Heart right ventricle (tissue), 16 donors: ENCODE measurements at places on chromosomes 11 and 22. TPM values are rescaled to one million over a fixed set of nuclear protein-coding genes. Genes with fewer than 3 reads are reported as not detected.

DNA sequence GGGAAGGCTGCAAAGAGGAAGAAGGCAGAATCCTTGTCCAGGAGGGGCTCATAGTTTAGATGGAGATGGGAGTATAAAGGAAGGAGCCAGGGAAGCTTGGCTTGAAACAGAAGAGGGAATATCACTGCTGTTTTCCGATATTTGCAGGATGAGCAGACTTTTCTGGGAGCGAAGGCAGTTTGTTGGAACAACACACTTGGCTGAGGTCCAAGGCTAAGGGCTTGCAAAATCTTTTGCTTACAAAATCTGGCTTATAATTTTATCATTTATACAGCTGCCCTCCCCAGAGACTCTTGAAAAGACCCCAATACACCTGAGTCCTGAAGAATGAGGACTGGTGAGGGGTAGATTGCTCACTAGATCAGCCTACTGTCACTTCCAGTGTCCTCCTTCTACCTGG is 174.8 kb downstream of the NELL1 start:
- H3K4me1 ChIP-seq = no peaks in the 10 kb centered on the region
- H3K4me3 ChIP-seq = no peak overlapping the region
- H3K27ac ChIP-seq = no peak overlapping the region

Gene UBQLNL
- not detected for total RNA-seq

Gene OR51B4
- not detected for total RNA-seq

- H3K36me3 ChIP-seq = no peaks in the 10 kb centered on the region
- no peak overlapping the region for H3K4me3 ChIP-seq
- DNase-seq = no peak
- H3K27ac ChIP-seq = no peak overlapping the region
Observed at GRCh38 chr22:38240734-38241252, 32.0 kb downstream of the TMEM184B start.

DNA sequence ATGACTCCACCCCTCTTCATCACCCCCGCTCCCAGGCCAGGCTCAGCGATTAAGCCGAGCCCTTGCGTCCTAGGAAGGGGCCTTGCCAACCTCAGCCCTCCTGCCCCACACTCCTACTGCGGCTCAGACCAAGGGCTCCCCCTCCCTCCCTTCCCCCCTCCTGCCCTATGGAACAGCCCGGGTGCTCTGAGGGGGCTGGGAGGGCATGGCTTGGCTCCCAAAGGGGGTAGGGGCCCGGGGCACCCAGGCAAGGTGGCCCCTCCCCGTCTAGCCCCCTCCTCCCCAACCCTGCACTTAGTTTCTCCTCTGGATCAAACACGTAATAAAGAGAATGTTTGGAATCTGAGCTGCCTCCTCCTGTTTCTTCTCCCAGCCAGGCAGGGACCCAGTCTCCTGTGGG is 6.3 kb downstream of the RCOR2 start:
- no peak overlapping the region for H3K4me3 ChIP-seq
- H3K4me1 ChIP-seq = peaks cover 14% of the 10 kb centered on the region
- H3K27me3 ChIP-seq = no peaks in the 10 kb centered on the region
- no peak for DNase-seq

Gene AQP11
- 0.68 TPM for total RNA-seq
